CD4-positive, alpha-beta T cell (primary cell): ENCODE measurements at places on chromosomes 13 and 19. TPM values are rescaled to one million over a fixed set of nuclear protein-coding genes. Genes with fewer than 3 reads are reported as not detected.

DNA sequence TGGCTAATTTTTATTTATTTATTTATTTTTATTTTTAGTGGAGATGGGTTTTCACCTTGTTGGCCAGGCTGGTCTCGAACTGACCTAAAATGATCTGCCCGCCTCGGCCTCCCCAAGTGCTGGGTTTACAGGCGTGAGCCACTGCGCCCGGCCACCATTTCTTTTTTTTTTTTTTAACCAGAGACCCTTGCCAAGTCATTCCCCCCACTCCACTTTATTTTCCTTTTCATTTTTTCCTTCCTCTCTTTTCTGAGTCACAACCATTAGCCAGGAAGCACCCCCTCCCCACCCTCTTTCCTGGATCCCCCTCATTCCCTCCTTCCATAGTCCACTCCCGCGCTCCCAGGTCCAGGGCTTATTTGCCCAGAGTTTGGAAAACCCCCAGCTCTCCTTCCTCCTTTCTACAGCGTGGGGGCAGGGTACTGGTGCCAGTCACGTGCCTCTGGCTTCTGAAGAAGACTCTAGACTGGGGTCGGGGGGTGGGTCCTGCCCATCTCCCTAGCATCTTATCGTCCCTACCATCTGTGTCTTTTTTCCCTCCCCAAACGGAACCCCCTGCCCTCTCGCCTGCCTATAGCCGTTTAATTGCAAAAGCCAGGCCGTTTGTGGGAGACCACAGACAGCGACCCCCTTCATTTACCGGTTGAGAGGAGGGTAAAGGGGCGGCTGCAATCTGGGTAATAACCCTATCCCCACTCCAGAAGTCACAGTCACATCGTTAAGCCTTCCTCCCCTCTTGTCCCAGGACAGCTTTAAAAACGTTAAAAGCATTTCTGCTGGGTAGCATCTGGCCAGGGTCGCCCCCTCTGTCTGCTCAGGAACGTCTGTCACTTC, 1.1 kb upstream of the CALR start:
- H3K27ac ChIP-seq, result no peak overlapping the region
- H3K27me3 ChIP-seq, result no peaks in the 10 kb centered on the region
- H3K36me3 ChIP-seq, result peaks cover 31% of the 10 kb centered on the region
- no peak for DNase-seq

DNA sequence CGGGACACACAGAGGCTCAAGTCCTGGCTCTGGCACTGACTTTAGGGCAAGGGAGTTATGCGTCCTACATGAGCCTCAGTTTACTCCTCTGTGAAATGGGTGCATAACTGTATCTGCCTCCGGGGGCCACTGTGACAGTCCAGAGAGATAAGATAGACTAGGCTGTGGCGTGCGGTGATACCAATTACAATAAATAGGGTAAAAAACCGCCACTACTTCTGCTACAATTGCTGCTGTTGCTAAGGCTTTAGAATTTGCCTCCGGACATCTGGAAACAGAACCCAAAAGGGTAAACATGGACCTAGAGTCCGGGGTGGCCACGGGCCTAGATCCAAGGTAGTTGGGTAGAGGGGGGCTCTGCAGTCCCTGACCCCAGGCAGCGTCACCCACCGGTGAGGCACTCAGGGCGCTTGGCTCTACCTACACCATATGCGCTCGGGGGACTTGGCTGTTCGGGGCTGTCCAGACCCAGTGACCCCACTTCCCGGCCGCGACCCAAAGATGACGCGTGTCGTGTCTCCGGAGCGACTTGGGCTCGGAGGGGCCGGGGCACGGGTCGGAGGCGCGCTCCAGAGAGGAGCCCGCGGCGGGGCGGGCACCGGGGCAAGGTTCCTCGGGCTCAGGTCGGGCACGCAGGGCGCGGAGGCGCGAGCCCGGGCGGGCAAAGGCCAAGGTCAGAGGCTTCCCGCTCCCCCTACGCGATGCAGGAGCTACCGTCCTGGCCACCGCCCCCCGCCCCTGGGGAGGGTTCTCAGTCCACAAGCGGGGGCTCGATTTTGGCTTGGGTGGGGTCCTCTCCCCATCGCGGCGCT, 1.1 kb downstream of the INSR start:
- no peaks in the 10 kb centered on the region for H3K36me3 ChIP-seq
- H3K4me3 ChIP-seq, result no peak overlapping the region
- H3K27ac ChIP-seq, result no peak overlapping the region
- no peak for DNase-seq
- H3K4me1 ChIP-seq, result peaks cover 16% of the 10 kb centered on the region
- peaks cover 14% of the 10 kb centered on the region for H3K27me3 ChIP-seq

DNA sequence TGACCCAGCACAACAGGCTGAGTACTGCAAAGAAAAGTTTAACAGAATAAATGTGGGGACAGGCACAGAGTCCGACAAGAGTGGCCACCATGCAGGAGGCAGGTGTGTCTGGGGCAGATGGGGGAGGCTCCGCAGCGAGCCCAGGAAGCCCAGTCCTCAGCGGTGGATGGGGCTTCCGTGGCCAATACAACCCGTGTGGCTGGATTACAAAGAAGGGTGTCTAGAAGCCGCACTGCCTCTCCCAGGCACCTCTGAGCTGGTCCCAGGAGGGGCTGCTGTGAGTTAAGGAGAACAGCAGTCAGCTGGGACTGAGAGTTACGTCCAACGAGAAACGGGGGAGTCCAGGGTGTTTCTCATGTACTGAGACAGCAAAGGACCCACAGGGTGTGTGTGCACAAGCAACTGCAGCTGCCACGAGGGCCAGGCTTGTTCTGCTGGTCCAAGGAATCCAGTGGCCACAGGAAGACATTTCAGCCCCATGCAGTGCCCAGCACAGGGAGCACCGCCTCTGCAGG, 70.2 kb downstream of the SPACA7 start:
- no peaks in the 10 kb centered on the region for H3K36me3 ChIP-seq
- no peaks in the 10 kb centered on the region for H3K4me1 ChIP-seq
- no peak overlapping the region for H3K27ac ChIP-seq
- peaks cover 17% of the 10 kb centered on the region for H3K27me3 ChIP-seq
- H3K4me3 ChIP-seq, result no peak overlapping the region

- H3K27me3 ChIP-seq, result no peaks in the 10 kb centered on the region
- H3K4me3 ChIP-seq, result no peak overlapping the region
- H3K36me3 ChIP-seq, result no peaks in the 10 kb centered on the region
- no peak overlapping the region for H3K27ac ChIP-seq
- H3K4me1 ChIP-seq, result no peaks in the 10 kb centered on the region
Observed at GRCh38 chr13:78402708-78403400, 200.5 kb downstream of the POU4F1 start.

GRCh38 chr13:31982124-31982523, 49.5 kb upstream of the FRY start:
- no peaks in the 10 kb centered on the region for H3K36me3 ChIP-seq
- H3K4me3 ChIP-seq, result no peak overlapping the region
- no peaks in the 10 kb centered on the region for H3K27me3 ChIP-seq
- no peak for DNase-seq
- no peaks in the 10 kb centered on the region for H3K4me1 ChIP-seq

- peak overlapping the region; percentile 66 for H3K27ac ChIP-seq
- no peak overlapping the region for H3K4me3 ChIP-seq
- peaks cover 98% of the 10 kb centered on the region for H3K4me1 ChIP-seq
- H3K27me3 ChIP-seq, result no peaks in the 10 kb centered on the region
- H3K36me3 ChIP-seq, result peaks cover 60% of the 10 kb centered on the region
- DNase-seq, result no peak
Observed at GRCh38 chr19:41868120-41868988, 8.3 kb downstream of the RPS19 start.

CEACAM8 gene
- total RNA-seq, result not detected

TSSK6 gene
- total RNA-seq, result 5.5 TPM

- DNase-seq, result no peak
- no peaks in the 10 kb centered on the region for H3K4me1 ChIP-seq
- no peak overlapping the region for H3K27ac ChIP-seq
- peaks cover 12% of the 10 kb centered on the region for H3K27me3 ChIP-seq
Observed at GRCh38 chr13:26522571-26522970, 34.9 kb upstream of the WASF3 start.

GRCh38 chr19:50433201-50434180, 799 bp downstream of the MYBPC2 start:
- no peak overlapping the region for H3K4me3 ChIP-seq
- H3K4me1 ChIP-seq, result peaks cover 17% of the 10 kb centered on the region
- H3K27me3 ChIP-seq, result peaks cover 16% of the 10 kb centered on the region
- H3K36me3 ChIP-seq, result no peaks in the 10 kb centered on the region
- no peak overlapping the region for H3K27ac ChIP-seq
- DNase-seq, result no peak

- peak overlapping the region; percentile 77 for H3K4me3 ChIP-seq
- H3K36me3 ChIP-seq, result peaks cover 14% of the 10 kb centered on the region
- H3K27ac ChIP-seq, result peak overlapping the region; percentile 41
- peak; percentile 50 for DNase-seq
Observed at GRCh38 chr19:13104360-13104847, 1.7 kb upstream of the LYL1 start.

GRCh38 chr19:3968556-3969434, 2.1 kb downstream of the DAPK3 start:
- no peak overlapping the region for H3K4me3 ChIP-seq
- H3K27me3 ChIP-seq, result no peaks in the 10 kb centered on the region
- no peak overlapping the region for H3K27ac ChIP-seq

DNA sequence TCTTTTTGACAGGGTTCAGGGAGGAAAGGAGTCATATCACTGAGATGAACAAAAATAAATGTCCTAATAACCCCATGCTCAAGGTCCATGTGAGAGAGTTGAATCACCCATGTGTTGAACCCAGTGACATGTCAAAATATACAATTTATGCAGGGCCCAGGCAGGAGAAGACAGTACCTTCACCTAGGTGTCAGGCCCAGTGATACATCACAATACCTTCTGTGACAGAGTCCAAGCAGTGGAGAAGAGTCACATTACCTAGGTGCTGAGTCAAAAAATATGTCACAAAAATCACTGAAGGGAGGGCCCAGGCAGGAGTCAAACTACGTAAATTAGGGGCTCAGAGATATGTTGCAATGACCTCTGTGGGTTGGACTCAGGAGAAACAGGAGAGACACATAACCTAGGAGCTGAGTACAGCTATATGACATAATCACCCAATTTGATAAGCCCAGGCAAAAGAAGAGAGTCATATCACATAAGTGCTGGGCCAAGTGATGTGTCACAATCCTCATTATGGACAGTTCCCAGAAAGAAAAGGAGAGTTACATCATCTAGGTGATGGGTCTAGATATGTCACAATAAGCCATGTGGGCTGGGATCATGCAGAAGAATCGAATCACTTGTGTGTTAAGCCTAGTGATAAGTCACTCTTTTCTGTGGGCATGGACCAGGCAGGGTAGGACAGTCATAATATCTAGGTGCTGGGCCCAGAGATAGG, 13.8 kb upstream of the ZNF724 start:
- H3K27ac ChIP-seq, result no peak overlapping the region
- H3K4me3 ChIP-seq, result no peak overlapping the region
- peaks cover 34% of the 10 kb centered on the region for H3K36me3 ChIP-seq
- no peaks in the 10 kb centered on the region for H3K4me1 ChIP-seq
- DNase-seq, result no peak

- H3K36me3 ChIP-seq, result no peaks in the 10 kb centered on the region
- H3K27me3 ChIP-seq, result no peaks in the 10 kb centered on the region
- H3K27ac ChIP-seq, result peak overlapping the region; percentile 65
- H3K4me3 ChIP-seq, result peak overlapping the region; percentile 25
Observed at GRCh38 chr19:49761625-49762311, 1.3 kb downstream of the TSKS start.

GRCh38 chr19:13841086-13841961, 35.6 kb upstream of the NANOS3 start:
- peaks cover 7% of the 10 kb centered on the region for H3K36me3 ChIP-seq
- peak overlapping the region; percentile 73 for H3K4me3 ChIP-seq
- peak; percentile 66 for DNase-seq
- peak overlapping the region; percentile 89 for H3K27ac ChIP-seq
- no peaks in the 10 kb centered on the region for H3K27me3 ChIP-seq

DNA sequence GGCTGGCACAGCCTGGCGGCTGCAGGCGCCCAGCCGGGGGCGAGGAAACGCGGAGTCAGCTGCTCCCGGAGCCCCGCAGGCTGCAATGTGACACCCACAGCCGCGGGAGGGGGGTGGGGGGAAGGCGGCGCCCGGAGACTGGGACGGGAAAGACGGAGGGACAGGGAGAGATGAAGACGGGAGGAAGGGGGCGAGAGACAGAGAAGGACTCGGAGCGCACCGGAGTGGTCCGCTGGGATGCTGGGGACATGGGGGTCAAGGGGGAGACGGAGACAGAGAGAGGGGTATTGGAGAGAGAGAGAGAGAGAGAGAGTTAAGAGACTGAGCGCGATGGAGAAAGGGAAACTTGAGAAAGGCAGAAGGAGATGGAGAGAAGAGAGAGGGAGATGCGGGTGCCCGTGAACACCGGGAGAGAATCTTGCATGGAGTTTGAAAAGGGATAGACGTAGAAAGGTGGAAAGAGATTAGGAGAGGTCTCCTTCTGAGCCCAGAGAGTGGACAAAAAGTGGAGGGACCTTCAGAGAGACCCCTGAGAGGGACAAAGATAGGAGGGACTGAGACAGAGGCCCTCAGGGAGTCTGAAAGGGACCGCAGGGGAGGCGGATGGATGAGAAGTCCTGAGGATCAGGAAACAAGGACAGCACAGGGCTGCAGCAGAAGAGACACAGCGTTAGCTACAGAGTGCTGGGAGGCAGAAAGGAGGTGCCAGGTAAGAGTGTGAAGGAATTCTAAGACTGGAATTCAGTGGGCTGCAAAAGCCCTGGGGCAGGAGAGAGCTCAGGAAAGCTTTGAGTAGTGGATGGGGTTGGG, 1.0 kb downstream of the SCN1B start:
- H3K36me3 ChIP-seq, result peaks cover 10% of the 10 kb centered on the region
- no peak overlapping the region for H3K27ac ChIP-seq
- H3K4me1 ChIP-seq, result peaks cover 15% of the 10 kb centered on the region

CCDC169 gene
- total RNA-seq, result not detected

AMH gene
- total RNA-seq, result 3.5 TPM

- DNase-seq, result peak; percentile 29
- peaks cover 16% of the 10 kb centered on the region for H3K4me1 ChIP-seq
- H3K27me3 ChIP-seq, result peaks cover 17% of the 10 kb centered on the region
Observed at GRCh38 chr13:39602614-39603366, at the start of gene LHFPL6. Gene LHFPL6 (minus strand): TSS chr13:39603193.

DNA sequence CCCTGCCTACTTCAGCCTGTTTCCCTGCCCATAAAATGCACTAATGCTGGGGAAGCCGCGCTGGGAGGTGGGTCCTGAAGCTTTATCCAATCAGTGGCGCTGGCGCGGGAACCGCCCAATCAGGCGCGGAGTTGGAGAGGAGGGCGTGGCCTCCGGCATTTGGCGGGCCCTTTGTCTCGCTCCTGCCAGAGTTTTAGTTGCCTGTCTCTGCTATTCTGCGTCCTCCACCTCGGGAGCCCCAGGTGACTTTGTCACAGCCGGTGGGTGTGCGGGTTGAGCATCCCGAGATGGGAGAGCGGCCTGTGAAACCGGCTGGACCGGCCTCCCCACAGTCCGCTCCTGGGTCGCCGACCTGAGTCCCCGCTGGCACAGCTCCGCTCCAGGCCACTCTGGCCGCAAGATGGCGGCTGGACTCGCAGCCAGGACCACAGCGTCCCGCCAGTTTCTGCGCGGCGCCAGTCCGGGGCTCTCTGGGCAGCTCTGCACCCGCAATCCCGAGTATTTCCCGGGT, 30.7 kb upstream of the ZNF429 start:
- peak overlapping the region; percentile 58 for H3K4me3 ChIP-seq
- no peak overlapping the region for H3K27ac ChIP-seq
- peaks cover 9% of the 10 kb centered on the region for H3K4me1 ChIP-seq
- H3K36me3 ChIP-seq, result no peaks in the 10 kb centered on the region
